Activated naive CD4-positive, alpha-beta T cell (primary cell): ENCODE measurements at places on chromosomes 6 and 20.

GRCh38 chr6:112214739-112215269, 39.6 kb downstream of the LAMA4 start:
- no peak for DNase-seq

GRCh38 chr6:155201461-155202226, 62.2 kb upstream of the CLDN20 start:
- no peak for DNase-seq

DNA sequence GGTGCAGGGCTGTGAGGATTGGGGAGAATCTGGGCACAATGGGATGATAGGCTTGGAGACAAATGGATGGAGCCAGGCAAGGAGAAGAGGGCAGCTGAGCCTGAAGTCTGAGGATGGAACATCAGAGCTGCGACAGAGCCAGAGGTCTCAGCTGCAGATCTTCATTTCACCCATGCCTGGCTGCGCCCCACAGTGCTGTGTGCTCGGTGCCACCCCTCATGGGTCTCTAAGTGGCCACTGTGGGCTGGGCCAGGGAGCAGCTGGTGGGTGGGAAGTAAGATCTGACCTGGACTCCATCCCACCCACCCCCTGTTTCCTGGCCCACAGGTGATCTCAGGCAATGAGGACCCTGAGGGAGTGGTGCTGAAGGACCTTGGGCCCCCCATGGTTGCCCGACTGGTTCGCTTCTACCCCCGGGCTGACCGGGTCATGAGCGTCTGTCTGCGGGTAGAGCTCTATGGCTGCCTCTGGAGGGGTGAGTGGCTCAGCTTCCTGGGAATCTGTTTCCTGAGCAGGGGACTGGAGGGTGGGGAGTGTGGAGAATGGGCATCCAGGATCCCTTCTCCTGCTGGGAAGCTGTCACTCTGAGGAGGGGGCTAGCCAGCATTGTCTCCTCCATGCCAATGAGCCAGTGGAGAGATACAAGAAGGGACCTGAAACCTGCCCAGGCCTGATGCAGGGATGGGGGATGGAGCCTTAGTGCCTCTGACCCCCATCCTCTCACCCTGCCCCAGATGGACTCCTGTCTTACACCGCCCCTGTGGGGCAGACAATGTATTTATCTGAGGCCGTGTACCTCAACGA, 6.5 kb downstream of the DDR1 start:
- DNase-seq: no peak

GRCh38 chr20:24779946-24780345, 169.1 kb upstream of the CST7 start:
- no peak for DNase-seq

DNA sequence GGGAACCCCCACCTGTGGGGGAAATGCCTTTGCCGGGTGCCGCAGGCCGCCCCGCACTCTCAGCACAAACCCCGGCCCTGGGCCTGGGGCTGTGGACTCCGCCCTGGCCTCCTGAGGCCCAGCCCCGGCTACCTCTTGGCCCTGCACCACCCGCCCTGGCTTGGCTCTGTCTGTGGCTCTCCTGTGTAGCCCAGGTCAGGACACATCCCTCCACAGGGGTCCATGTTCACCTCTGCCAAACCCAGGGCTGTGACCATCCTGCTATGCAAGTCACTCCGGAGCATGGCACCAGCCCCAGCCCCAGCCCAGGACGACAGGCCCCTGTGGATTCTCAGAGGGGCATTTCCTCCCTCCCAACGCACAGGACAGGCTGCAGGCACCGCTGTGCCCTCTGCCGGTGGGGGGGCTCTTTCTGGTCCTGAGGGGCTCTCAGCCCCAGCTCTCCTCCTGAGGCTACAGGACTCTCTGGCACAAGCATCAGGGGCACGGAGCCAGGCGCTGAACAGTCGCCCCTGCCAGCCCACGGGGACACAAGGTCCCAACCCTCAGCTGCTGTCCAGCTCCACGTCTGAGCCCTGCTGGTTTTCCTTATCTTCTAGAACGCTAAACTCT, 45.7 kb downstream of the TAF4 start:
- no peak for DNase-seq

DNA sequence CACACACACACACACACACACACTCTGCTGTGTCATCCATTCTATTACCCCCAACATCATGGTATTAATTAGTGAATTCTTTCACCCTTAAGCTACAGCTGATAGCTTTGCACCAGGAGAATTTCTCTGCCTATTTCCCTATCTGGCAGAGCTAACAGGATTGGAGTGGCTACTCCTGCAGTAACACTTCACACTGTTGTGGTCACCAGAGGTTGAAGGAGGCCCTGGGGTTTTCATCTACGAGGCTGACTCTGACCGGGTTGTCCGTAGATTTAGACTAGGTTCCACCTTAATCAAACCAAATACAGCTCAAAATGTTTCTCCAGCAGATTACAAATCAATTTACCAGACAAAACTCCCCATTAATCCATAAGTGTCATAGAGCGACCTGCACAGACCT, 69.2 kb upstream of the RIPOR2 start:
- DNase-seq: no peak

DNA sequence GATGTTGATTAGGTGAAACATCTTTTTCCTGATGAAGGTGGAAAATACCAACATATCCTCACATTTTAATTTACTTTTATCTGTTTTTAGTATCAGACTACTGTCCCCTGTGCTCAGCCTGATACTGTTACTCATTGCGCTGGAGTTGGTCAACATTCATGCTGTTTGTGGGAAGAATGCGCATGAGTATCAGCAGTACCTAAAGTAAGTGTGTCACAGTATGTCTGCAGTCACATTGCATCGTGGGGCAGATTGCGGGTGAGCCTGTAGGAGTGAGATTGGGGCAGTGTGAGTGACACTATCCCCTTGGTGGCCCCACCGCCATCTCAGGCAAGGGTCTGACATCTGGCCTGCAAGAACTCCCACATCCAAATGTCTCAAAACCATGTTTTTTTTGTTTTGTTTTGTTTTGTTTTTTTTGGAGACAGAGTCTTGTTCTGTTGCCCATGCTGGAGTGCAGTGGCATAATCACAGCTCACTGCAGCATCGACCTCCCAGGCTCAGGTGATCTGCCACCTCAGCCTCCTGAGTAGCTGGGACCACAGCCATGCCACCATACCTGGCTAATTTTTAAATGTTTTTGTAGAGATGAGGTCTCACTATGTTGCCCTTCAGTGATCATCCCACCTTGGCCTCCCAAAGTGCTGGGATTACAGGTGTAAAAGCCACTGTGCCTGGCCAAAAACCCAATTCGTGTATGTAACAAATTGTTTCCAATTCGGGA, 27.8 kb downstream of the ERMARD start:
- DNase-seq: no peak

- no peak for DNase-seq
Measured at GRCh38 chr6:43971776-43972126, 155.5 kb downstream of the MRPL14 start.
